ENCODE measurements at places on chromosomes 3 and 15. TPM values are rescaled to one million over a fixed set of nuclear protein-coding genes. Genes with fewer than 3 reads are reported as not detected.

Gene HERC2
- 102 TPM for total RNA-seq

DNA sequence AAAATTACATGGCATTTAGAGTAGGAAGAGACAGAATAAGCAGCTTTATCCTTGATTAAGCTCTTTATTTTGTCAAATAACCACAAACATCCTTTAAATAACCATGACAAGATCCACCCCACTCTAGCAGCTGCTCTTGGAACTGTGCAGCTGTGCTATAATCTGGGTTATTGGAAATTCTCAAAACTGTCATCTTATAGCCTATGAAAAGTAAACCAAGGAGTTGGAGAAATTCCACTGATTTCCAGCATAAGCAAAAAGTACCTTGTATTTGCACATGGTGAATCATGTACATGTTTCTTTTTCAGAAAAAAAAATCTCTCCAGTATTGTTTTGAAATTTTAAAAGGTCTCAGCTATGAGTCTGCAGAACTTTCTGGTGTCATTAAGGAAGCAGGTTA is 88.8 kb upstream of the ABI3BP start:
- no peak for DNase-seq

GRCh38 chr3:75894234-75894633 is 108.9 kb upstream of the ZNF717 start:
- no peak for DNase-seq

DNA sequence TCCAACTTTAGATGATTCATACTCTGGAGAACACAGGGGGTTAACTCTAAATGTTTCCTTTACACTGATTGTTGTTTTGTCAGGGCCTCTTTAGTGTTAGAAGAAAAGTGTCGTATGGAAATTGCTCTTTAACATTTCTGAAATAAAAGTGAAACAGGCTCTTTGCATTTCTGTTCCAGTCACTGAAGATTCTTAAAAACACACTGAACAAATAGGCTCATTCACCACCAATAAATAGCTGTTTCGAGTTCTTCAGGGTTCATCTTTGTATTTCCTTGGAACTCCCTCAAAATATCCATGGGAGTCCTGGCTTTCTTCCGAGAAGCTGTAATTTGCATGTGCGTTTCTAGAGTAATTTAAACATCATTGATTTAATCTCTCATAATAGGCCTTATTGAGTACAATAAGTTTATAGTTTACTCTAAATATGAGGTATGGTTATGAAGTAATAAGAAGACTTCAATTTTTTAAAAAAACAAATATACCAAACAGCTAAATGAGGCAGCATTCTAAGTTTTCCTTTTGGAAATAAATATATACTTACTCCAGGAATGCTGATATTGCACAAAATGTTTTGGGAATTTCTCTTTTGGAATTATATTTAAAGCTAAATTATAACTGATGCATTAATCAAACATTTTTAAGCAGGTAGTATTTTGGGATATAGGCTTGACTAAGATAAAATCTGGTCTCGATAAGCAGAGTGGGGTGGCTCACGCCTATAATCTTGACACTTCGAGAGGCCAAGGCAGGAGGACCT is 327.4 kb downstream of the EPHA3 start:
- DNase-seq, result no peak

DNA sequence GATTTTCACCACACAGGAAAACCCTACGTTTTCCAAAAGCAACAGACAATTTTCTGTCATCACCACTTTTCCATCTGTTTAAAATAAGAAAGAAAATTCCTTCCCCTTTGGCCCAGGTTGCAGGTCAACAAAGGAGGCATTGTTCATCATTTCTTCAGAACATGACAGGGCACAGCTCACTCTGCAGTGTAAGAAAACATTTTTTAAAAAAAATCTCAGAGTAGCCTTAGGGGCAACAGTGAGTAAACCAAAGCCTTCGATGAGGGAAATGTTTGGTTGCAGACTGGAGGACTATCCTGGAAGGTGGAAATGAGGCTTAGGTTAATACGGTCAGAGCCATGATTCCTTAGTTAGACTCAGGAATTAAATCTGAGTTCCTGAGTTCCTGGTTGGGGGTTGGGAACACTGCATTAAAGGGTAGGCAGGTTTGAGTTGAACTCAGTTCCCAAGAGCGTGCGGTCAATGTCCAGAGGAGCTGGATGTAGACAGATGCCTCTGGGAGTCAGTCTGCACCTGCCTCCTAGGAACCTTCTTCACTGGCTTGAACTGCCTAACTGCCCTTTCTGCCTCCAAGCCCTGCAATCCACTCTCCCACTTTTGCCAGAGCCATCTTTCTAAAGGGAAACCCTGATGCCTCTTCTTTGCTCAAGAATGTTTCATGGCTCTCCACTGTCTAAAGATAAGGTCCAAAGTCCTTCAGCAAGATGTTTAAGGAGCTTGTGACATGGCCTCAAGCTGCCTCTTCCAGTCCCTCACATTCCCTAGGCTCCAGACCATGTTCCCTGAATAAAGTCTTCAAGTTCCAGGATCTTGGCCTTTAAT is 3.3 kb upstream of the HES1 start:
- DNase-seq, result peak; percentile 12

Gene KIF23
- total RNA-seq, result 13.8 TPM

Gene FRG2C
- not detected for total RNA-seq

DNA sequence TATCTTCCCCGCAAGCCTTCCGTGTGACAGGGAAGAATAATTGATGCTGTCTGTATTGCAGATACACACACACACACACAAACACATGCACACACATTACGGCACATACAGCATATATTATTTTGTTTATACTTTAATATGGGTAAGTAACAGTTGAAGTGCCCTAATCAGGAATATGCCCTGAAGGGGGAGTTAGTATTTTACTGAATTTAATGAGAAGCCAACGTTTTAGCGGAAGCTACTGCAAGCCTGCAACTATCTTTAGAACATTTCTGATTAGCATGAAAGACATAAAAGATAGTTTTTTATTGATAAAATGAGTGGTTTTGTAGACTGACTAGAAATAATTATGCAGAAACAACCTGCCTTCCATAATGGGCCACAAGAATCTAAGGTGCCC is 296.6 kb upstream of the SLCO3A1 start:
- no peak for DNase-seq

GRCh38 chr15:31273258-31273941 is 53.2 kb upstream of the KLF13 start:
- DNase-seq, result no peak

Gene HLTF
- total RNA-seq, result 26.7 TPM

GRCh38 chr3:107425033-107425432 is 47.8 kb downstream of the CCDC54 start:
- no peak for DNase-seq

GRCh38 chr3:196344663-196345062 is 6.5 kb upstream of the TM4SF19 start:
- DNase-seq, result no peak

- DNase-seq, result no peak
These were observed 19.8 kb downstream of the ST3GAL6 start for GRCh38 chr3:98782824-98783500.

GRCh38 chr3:123464211-123464610 is 15.3 kb upstream of the ADCY5 start:
- no peak for DNase-seq

Gene ACTC1
- total RNA-seq, result not detected

GRCh38 chr15:38660738-38661137 is 96.1 kb upstream of the RASGRP1 start:
- DNase-seq, result no peak

- DNase-seq, result no peak
These were observed 396.1 kb upstream of the ROBO2 start for GRCh38 chr3:76643623-76644304.

- no peak for DNase-seq
These were observed 129.8 kb upstream of the GBE1 start for GRCh38 chr3:81891055-81891895.

DNA sequence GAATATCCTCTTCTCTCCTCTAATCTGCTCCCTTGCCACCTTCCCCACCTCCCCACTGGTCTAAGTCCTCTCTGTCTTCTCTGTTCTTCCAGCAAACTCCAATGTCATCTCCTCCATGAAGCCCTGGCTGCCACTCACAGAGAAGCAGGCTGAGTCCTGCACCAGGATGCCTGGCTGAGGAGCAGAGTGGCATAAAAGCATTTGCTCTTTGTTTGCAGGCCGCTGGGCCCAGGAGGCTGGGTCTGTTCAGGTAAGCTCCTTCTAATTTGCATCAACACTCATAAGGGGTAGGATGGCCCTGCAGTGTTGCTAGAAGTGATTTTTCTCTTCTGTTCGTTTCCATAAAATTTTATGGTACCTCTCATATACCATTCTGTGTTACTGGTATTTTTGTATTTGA is 43.2 kb upstream of the KLHL25 start:
- DNase-seq, result no peak

All from dermis blood vessel endothelial cell (primary cell).